Cardiac septum (tissue), 1 donor: ENCODE measurements at places on chromosomes 5 and 9. TPM values are rescaled to one million over a fixed set of nuclear protein-coding genes. Genes with fewer than 3 reads are reported as not detected.

- no peak for DNase-seq
Observed at GRCh38 chr5:127911619-127912018, 171.9 kb upstream of the SLC12A2 start.

DNA sequence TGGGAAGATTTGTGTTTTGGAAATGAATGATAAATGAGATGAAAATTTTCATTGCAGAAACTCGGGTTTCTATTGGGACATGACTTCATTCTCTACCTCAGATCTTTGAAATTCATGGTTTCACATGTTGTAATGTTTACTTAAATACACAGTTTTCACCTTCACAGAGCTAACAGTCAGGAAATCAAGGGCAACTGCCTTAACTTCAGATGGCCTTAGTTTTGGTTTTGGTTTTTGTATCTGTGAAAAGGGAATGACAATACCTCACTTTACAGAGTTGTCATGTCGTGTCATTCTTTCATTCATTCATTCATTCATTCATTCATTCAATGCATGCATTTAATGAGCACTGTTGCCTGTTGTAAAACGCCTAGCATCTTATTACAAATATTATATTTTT, 41.9 kb downstream of the NIM1K start:
- no peak for DNase-seq

DNA sequence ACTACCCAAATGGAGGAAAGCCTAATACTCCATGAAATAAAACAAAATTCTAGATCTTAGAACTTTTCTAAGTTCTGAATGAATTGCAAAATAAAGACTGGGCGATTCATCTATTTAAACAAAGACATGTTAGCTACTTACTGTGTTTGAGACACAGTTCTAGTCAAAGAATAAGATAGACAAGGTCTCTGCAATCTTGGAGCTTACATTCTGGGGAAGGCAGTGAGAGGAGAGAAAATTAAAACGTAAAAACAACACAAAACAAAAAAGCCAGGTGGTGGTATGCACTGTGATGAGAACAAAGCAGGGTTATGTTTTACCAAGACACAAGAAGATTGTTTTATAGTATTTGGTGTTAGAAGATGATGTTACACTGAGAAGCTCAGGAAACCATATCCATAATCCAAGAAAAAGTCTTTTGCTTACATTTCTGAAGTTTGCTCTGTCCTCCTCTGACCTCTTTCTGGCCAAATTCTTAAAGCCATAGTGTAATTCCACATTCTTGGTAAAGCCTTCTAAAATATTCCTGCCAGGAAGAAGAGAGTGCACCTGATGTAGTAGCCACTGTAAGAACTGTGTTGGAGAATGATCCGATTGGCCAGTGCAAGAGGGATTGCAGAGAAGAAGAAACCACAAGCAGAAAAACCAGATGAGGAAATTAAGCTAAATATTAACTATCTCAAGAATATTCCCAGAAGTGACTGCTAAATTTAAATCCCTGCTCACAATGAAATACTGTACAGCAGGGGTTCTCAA, 218.4 kb downstream of the PCSK1 start:
- DNase-seq, result no peak

- DNase-seq, result no peak
Observed at GRCh38 chr5:74325866-74326265, 314.7 kb downstream of the ENC1 start.

DNA sequence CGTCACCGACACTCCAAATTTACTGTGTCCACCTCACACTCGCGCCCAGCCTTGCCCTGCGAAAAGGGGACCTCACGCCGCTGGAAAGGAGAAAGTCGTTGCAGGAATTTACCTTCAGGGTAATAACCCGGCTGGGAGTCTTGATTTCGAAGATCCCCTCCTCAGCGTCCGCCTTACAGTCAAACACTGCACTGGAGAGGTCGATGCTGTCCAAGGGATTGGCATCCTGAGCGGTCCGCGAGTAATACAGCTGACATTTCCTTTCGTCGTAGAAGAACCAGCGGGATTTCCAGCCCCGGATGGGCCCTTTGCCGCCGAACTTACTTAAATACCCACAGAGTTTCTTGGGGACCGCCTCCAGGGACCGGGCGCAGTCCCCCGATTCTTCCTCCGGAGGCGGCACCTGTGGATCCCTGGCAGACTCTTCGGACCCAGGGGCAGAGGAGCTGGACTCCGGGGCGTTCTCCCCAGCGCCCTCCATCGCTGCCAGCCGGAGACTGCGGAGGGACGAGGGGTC, 330 bp downstream of the TBC1D2 start:
- no peak for DNase-seq

- no peak for DNase-seq
Observed at GRCh38 chr9:69817202-69817601, 3.4 kb upstream of the CFAP95 start.

GRCh38 chr5:22431840-22432239, 421.3 kb downstream of the CDH12 start:
- no peak for DNase-seq

GRCh38 chr5:6722015-6722414, 8.8 kb downstream of the TENT4A start:
- no peak for DNase-seq

GRCh38 chr9:34994260-34994899, 4.8 kb downstream of the DNAJB5 start:
- no peak for DNase-seq

DNA sequence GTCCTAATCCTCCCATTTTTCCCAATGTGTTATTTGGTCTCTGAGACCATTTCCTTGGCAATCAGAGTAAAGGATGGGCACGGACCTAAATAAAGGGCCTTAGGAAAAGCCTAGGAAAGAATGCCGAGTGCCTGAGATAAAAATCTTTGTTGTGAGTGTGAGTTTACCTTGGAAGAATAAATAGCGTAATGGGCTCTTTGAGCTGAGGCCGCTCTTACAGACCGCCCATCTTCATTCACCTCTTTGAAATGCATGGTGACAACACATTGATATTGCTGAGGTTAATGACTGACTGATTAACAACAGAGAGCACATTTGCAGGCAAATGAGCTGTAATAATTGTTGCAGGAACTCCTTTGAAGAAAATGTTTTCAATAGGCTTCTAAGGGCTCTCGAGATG, 1967.1 kb upstream of the WWC1 start:
- no peak for DNase-seq

DNA sequence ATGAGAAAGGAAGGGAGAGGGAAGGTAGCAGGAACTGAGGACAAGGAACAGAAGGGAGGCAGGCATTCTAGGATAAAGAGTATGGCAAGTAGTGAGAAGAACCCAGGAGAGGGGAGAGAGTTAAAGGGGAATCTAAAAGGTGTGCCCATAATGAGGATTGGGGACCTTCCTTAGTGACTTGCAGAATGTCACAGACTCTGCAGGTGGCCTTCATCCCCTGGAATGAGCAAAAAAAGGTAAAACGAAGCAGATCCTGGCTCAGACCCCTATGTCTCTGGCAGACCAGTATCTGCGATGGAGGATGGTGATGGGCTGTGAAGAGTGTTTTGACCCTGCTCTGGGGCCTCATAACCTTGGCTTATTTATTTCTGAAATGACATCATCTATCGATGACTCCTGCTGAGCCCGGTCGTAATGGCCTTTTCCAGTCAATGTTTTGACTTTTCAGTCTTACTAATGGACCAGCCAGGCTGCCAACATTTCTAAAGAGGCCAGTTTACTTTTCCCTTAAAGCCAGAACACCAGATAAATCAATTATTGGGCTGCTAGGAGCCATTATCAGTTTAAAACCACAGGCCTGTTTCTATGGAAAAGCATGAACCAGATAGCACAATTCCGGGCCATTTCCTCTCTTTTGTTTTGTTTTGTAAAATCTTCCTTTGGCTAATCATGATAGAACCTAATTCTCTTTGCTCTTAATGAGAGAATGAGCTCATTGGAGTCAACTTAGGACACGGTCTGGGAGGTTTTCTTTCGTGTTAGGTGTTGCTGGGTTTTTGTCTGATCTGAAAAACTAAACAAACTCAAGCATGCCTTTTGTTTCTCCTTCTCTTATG, 3.1 kb downstream of the TMOD1 start:
- no peak for DNase-seq

- DNase-seq, result no peak
Observed at GRCh38 chr5:144774197-144774596, 603.5 kb downstream of the KCTD16 start.

DNA sequence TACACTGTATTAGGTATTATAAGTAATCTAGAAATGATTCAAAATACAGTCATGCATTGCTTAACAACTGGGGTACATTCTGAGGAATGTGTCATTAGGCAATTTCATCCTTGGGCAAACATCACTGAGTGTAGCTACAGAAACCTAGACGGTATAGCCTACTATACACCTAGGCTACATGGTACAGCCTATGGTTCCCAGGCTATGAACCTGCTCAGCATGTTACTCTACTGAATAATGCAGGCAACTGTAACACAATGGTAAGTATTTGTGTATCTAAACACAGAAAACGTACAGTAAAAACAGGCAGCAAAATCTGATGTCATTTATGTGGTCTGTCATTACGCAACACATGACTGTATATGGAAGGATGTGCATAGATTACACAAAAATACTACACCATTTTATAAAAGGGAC, 96.8 kb downstream of the RAPGEF6 start:
- DNase-seq, result no peak

DNA sequence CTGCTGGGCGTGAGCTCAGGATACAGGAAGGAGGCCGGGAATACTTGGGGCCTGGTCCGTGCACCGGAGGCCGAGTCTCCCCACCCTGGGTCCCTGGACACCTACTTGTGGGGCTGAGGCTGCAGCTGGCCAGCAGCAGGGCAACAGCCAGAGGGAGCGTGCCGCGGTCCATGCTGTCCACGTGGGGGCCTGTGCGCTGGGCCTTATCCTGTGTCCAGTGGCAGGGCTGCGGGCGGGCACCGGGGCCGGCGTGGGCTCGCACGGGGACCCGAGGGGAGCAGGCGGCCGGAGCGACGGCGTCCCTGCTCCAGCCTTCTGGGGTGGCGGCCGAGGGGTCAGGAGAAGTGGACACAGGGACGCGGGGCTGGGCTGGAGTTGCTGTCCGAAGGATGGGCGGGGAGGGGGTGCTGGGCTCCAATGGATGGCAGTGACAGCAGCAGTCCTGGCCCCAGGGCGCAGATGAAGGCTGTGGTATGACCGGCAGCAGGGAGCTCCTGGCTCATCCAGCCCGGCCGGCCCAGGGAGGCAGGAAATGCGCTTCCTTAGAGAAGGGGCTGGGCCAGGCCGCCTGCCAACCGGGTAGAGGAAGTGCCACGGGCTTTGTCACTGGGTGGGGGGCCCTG, at the start of gene ENG:
TSS of gene ENG (minus strand) at position 475 of the 623 bp plus-strand sequence. CDS start at position 172, 303 bp downstream.
- peak; percentile 90 for DNase-seq

DNA sequence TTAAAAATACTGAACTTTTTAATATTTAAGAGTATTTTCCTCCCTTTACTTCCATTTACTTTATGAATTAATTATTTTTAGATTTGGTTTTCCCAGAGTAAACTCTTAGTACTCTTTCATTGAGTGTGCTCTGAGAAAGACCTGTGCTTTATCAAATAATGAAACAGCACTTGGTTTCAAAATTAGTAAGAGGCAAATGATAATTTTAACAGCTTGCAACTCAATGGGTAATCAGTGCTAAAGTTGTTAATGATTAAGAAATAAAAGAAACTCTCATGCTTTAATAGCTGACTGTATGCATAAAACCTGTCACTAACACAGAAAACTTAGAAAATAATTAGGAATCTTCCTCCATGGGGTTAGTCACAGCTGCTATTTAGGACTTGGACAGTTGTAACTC, 244.4 kb downstream of the RFX3 start:
- DNase-seq, result no peak

GRCh38 chr5:6525422-6525821, 76.8 kb downstream of the UBE2QL1 start:
- no peak for DNase-seq

DNA sequence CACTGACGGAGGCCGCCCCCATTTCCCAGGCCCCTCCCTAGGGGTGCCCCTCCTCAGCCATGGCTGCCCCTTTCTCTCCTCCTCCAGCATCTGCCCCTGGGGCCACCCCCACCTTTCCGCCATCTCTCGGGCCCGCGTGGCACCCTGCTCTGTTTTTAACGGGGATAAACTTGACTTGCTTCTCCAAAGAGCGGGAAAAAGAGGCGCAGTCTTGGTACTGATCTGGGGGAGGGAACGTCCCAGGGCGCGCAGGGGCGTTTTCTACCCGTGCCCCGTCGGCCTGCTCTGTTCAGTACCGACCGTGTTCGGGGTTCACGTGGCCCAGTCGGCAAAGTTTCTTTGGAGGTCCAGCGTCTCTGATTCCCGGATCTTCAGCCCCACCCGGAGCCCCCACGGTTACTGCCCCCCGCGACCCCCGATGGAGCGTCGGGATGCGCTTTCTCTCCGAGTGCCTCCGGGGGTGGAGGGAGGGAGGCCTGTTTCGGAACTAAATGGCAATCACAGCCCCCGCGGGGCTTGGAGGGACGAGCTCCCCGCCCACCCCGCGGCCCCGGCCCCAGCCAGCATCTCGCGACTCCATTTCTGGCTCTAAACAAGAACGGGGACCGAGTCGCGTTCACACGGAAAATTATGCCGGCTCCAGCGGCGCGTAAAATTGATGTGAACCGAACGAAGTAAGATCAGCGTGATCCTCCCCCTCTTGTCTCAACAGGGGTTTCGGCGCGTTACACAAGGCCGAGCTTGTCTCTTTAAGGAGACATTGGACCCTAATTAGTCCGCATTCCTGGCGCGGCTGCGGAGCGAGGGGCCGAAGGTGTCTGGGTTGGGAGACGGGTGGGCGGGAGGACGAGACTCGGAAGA, 1.1 kb upstream of the TLE4 start:
- DNase-seq, result peak; percentile 77

DNA sequence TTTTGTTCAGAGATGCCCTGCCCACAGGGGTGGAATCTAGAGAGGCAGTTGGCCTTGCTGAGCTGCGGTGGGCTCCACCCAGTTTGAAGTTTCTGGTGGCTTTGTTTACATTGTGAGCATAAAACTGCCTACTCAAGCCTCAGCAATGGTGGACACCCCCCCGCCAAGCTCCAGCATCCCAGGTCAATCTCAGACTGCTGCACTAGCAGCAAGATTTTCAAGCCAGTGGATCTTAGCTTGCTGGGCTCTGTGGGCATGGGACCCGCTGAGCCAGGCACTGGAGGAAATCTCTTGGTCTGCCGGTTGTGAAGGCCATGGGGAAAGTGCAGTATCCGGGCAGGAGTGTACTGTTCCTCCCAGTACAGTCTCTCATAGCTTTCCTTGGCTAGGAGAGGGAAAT, 55.5 kb downstream of the MINAR2 start:
- DNase-seq, result peak; percentile 62

- peak; percentile 60 for DNase-seq
Observed at GRCh38 chr9:126051446-126052130, 275.0 kb upstream of the MVB12B start.

- no peak for DNase-seq
Observed at GRCh38 chr5:83172655-83173054, 95.3 kb downstream of the XRCC4 start.

- no peak for DNase-seq
Observed at GRCh38 chr9:79652598-79652997, 80.8 kb downstream of the TLE4 start.

The FAF2 gene
- 15.9 TPM for total RNA-seq

The NOXA1 gene
- 3.3 TPM for total RNA-seq

The TRIM36 gene
- 0.75 TPM for total RNA-seq

The CENPP gene
- total RNA-seq, result 3.5 TPM

The CCDC192 gene
- not detected for total RNA-seq

The TRPM3 gene
- total RNA-seq, result 0.51 TPM

The ANKDD1B gene
- 0.38 TPM for total RNA-seq

The IL7R gene
- 0.92 TPM for total RNA-seq
